Suppressor macrophage treated with lipopolysaccharide for 4 hours (primary cell): ENCODE measurements at places on chromosomes 16 and 17.

DNA sequence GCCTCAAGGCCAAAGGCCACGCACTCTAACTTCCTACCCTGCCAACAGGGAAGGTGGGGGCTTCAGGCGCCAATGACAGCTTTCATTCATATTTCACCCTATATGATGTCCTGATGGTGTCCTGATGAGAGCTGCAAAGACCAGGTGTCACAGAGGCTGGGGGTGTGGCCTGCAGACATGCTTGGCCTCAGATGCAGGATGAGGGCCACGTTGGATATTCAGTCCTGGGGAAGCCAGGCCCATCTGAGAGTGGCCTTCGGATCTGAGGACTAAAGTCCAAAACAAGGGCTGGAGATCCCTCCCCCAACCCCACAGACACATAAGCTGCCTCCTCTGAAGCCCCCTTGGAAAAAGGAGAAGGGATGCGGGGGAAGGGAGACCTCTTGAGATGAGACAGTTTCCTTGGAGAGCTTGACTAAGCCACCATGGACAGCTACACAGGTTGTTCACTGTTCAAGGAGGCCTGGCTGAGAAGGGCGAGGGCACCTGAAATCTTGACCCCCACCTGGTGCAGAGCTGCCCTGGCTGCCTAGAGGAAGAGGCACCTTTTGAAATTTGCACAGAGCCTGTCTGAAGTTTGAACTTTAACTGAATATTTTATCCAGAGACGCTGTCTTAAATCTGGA is 24.3 kb upstream of the GSG1L start:
- no peak for DNase-seq

- no peak for DNase-seq
Measured at GRCh38 chr16:51154271-51155171, 3.5 kb upstream of the SALL1 start.

- DNase-seq: no peak
Measured at GRCh38 chr16:87424266-87424665, 32.1 kb downstream of the MAP1LC3B start.

DNA sequence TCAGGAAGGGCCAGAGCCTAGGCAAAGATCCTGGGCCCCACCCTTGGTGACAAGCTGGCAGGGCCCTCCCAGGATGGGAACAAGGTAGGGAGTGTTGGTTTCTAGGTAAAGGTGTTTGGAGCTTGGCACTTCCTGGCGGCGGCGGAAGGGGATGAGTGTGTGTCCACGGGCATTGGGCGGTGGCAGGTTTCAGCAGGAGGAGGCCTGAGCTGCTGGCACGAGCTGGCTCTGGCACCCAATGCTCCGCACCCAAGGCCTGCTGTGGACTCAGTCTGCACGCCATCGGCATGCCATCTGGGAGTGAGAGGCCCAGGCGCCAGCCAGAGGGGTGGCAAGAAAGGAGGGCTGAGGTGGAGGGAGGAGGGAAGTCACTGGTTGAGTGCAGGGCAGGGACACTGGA is 46.9 kb upstream of the TAC4 start:
- DNase-seq: no peak

DNA sequence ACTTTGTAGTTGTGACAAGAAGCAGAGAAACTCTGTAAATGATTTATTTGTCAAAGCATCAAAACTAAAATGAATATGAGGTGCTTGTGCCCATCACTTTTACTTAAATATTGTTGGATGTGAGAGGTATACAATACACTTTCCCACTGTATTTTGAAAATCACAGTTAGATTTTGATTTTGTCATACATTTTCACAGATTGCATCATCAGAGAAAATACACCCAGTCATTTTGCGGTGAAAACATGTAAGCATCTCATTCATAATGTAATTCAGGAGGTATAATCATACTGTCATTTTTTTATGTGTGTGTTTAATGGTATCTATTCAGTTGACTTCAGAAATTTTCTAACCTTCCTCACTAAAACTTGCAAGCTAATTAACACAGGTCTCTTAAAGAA is 11.3 kb downstream of the ZNF207 start:
- DNase-seq: no peak

GRCh38 chr17:29039764-29040598 is 3.0 kb upstream of the PIPOX start:
- DNase-seq: peak; percentile 28

DNA sequence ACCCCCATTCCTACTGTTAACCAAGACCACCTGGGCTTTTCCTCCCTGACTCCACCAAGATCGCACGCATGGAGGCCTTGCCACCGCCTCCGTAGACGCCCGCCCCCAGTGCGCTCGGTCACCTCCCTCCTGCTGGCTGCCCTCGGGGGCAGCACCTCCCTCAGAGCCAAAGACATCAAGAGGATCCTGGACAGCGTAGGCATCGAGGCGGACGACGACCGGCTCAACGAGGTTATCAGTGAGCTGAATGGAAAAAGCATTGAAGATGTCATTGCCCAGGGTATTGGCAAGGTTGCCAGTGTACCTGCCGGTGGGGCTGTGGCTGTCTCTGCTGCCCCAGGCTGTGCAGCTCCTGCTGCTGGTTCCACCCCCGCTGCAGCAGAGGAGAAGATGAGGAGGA is 1.2 kb downstream of the EFCAB3 start:
- no peak for DNase-seq

DNA sequence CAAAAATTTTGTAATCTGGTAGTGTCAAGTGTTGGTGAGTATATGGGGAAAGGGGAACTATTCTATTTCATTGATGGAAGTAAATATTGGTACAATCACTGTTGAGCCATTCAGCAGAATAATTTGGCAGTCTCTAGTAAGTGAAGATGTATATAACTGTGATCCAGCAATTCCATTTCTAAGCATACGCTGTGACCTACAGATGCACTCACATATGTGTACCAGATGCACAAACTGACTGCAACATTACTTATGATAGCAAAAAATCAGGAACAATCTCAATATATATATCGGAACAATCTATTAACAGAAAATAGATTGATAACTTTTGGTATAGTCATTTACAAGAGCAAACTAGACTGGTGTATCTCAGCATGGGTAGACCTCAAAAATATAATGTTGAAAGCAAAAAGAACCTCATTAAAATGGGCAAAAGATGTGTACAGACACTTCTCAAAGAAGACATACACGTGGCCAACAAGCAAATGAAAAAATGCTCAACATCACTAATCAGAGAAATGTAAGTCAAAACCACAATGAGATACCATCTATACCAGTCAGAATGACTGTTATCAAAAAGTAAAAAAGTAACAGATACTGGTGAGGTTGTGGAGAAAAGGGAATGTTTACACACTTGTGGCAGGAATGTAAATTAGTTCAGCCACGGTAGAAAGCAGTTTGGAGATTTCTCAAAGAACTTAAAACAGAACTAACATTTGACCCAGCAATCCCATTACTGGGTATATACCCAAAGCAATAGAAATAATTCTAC is 20.7 kb downstream of the ADAP2 start:
- DNase-seq: no peak

GRCh38 chr16:8548166-8548565 is 42.1 kb downstream of the TMEM114 start:
- DNase-seq: no peak

DNA sequence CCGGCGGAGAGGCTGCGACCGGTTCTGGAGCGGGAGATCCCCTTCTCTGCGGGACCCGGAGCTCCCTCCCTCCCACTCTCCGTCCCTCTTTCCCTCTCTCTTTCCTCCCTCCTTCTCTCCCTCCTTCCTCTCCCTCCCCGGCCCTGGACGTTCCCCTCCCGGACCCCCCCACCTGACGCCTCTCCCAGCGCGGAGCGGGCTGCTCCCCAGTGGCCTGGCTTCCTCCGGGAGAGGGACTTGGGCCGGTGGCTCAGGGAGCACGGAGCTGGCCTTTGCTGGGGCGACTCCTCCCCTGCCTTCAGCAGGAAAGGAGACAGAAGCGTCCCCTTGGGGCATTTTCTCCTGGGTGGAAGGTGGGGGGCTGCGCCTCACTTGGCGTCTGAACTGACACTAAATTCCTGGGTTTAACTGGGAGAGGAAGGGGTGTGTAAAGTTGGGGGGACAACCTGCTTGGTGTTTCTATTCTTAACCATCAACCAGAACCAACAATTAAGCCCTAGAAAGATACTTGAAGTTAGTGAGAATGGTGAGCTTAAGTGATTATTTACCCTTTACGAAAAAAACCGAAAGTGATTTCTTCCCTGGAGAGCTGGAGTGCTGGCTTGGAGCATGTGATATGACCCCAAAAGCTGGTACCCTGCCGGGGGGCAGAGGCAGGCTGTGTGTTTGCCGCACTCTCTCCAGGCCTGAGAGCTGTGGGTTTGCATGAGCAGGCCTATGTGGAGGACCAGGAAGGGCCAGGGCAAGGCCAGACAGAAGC is 775 bp downstream of the SPIRE2 start:
- DNase-seq: no peak

DNA sequence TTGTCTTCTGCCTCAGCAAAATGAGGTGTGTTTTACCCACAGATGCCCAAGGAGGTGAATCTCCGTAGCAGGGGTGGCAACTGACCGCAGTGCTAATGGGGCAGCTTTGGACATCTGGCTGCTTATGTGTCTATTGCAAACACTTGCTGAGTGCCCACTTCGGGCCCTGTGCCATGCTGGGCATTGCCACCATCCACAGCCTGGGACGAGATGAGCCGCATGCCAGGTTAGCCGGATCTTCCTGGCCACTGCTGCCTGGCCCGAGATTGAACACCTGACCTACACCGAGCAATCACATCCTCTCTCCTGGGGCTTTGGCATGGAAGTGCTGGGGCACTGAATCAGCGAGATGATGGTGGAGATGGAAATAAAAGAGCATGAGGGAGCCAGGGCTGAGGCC is 238.7 kb downstream of the GSG1L start:
- DNase-seq: no peak

- no peak for DNase-seq
Measured at GRCh38 chr17:79832218-79833109, 6.8 kb downstream of the CBX4 start.

GRCh38 chr17:9206741-9207332 is 185.5 kb downstream of the NTN1 start:
- no peak for DNase-seq

GRCh38 chr17:13721705-13722104 is 120.0 kb upstream of the HS3ST3A1 start:
- no peak for DNase-seq

- no peak for DNase-seq
Measured at GRCh38 chr16:10889855-10890254, 12.9 kb downstream of the CIITA start.

DNA sequence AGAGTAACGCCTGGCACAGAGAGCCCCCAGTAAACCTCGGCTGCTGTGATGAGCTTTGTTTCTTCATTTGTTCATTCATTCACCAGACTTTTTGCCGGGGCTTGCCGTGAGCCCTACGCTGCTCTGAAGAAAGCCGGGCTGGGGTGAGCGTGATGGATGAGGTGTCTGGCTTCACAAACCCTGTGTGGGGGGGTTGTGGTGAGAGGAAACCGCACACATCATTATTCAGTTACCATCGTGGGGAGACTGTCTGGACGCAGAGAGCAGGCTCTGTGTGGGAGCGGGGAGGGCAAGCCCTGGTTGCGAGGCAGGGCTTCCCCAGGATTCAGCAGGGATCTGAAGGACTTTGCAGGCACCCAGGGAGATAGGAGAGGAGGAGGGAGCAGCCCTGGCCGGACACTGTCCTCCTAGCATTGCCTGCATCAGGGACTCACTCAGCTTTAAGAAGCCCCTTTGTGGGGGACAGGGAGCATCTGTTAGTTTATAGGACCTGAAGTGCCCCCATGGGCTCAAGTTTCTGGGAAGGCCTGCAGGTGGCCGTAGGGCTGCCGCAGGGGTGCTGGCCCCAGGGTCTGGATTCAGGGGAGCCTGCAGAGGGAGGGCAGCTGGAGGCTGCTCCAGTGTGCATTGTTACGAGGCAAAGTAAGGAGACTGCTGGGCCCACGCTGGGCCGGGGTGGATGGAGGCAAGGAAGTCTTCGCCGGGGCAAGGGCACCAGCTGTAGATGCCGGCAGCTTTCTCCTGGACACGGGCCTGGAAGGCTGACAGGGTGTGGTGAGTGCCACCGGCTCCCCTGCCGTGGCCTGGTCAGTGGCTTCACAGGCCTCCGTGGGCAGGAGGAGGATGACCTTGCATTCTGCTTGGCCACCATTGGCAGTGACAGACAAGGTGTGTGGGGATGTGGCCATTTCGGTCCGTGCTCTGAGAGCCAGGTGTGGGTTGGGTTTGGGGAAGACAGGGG is 334.5 kb downstream of the SEC14L1 start:
- peak; percentile 47 for DNase-seq

- no peak for DNase-seq
Measured at GRCh38 chr17:35817196-35817595, 7.9 kb downstream of the TAF15 start.

GRCh38 chr17:49460401-49460800 is 34.7 kb upstream of the NGFR start:
- no peak for DNase-seq

- DNase-seq: no peak
Measured at GRCh38 chr16:6897876-6898485, 434.7 kb upstream of the RBFOX1 start.

GRCh38 chr16:87860553-87861299 is 8.6 kb downstream of the SLC7A5 start:
- no peak for DNase-seq

GRCh38 chr17:68601565-68602288 is 560 bp upstream of the FAM20A start:
- peak; percentile 93 for DNase-seq

DNA sequence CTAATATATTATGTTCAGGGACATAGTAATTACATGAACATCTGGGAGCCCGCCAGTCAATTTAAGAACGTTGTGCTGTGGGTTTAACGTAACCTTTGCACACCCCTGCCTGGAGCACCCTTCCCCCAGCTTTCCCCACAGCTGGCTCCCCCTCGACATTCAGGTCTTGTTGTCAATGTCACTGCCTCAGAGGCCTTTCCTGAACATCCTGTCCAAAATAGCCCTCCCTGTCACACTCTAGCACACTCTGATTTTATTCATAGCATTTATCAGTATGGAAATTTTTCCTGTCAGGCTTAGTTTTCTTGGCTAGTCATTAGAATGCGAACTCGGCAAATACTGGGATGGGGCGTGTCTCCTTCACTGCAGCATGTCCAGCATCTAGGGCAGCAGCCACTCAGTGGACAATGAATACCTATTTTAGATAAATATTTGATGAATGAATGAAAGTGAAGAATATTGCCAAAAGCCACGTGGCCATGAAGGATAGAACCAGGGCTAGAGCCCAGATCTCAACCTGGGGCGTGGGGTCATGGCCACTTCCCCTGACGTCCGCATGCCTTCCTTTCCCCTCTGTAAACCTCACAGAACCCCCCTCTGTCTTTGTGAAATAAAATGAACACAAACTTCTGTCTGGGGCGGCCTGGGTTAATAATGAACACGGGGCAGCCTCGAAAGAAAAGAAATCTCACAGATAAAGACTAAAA is 10.5 kb downstream of the PIK3R6 start:
- no peak for DNase-seq
